ENCODE measurements at places on chromosomes 13 and 19.
A peak's percentile ranks its signal among the peaks of the same experiment; 100 is the strongest.

- DNase-seq = peak; percentile 98
Measured at GRCh38 chr19:2096034-2096479, at the start of gene MOB3A. Gene MOB3A (minus strand): TSS chr19:2096326. CDS start chr19:2078560, 17,766 bp downstream.

DNA sequence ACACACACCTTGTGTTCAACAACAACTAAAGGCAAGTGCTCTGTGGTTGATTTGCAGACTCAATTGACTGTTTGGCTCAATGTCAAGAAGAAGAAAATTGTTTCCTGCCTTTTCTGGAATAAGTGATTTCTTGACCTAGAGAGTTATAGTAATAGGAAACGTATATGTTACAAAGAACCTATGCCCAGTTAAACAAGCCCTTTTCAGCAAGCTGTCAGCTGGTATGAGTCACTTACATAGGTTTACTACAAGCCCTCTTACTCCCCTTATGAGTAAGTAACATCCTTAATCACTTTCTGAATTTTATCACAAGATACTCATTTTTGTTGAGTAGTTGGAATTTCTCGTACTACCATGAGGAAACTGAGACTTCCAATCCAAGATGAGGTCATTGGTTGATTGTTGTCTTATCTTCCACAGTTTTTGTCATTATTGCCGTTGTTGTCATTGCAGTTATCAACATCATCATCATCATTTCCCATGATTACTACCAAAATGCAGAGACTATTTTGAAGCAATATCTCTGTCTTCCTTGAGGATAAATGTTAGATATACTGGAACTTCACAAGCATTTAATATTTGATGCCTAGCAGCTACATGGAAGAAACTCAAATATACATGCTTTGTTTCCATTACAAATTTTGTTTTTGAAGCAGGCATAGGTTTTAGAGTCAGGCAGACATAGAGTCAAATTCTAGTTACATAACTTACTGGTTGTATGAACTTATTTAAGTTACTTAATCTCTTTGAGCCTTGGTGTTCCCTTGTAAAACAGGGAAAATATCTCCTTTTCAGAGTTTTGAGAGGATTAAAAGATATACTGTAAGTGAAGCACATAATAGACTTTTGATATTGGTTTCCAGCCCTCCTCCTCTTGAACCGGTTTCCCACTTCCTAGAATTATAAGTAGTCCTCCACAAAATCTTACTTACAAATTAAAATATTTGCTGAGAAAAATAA, 106.0 kb downstream of the RAP2A start:
- no peak for DNase-seq

DNA sequence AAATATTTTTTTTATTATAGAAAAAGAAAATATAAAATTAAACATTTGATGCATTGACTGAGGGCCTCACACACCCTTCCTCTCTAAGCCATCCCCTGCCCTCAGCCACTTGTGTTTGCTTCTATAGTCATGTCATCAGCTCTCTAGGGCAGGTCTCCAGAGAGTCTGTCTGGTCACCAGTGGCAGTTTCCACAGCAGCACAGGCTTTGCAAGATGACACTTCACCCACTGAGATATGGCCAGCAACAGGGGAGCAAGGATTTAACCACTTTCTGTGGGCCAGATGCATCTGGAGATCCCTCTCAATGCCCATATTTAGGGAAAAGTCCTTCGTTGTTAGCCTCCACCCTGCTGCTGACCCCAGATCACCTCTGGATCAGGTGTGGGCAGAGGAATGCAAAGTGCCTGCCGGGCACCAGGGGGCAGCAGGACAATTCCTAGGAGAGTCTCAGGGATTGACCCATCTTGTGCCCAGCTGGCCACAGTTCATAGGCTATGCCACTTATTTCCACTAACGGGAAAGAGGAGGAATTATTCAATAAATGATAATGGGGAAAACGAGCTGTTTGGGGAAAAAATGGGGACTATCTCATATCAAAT, 4.8 kb downstream of the ABCC4 start:
- no peak for DNase-seq

- no peak for DNase-seq
Measured at GRCh38 chr13:24053519-24054251, 106.8 kb upstream of the SPATA13 start.

DNA sequence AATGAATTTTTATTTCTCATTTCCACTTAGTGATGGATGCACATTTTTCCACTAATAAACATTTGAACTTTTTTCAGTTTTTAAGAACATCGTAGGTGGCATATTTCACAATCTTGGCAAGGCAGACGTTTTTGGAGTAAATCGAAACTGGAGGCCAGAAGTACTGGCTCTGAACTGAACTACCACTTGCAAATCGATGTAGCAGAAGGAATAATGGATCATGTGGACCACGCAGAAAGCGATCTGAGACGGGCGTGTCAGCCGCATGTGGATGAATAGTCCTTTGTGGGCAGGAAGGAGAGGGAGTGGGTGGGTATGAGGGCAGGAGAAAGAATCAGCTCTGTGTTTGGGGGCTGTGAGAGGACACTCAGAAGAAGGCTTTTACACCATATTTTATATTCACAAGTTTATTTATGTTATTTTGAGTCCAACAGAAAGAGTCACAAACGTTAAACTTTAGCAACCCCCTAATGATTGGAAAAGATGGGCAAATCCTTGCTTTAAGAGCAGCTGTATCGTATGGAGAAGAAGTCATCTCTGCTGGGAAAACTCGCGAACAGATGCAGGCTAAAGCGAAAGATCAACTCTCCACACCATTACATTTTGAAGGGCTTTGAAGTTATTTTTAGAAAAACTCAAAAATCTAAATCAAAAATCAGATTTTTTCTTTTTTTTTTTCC, 90.5 kb downstream of the COL4A2 start:
- no peak for DNase-seq

- DNase-seq = no peak
Measured at GRCh38 chr13:111212517-111212873, 97.4 kb downstream of the ARHGEF7 start.

- DNase-seq = no peak
Measured at GRCh38 chr13:99053636-99054233, 75.9 kb upstream of the DOCK9 start.

DNA sequence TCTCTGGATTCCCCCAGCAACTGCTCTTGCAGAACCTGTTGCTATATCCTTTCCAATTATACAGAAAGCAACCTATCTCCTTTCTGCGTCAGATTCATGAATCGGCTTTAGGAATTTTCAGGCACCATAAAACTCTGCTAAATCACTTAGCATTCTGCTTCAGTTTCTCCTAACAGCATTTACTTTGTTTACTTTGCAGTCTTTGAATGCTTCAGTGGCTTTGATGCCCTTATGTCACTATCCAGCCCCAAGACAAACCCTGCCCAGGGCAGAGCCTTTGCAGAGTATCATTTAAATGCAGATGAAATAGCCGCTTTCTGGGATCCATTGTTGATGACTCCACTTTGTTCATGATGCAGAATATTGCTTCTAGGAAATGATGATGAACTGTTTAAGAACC, 43.1 kb downstream of the SLITRK1 start:
- DNase-seq = no peak

GRCh38 chr13:112057736-112058518, 9.0 kb upstream of the SOX1 start:
- DNase-seq = no peak

- no peak for DNase-seq
Measured at GRCh38 chr19:1262623-1263123, 6.5 kb upstream of the CIRBP start.

DNA sequence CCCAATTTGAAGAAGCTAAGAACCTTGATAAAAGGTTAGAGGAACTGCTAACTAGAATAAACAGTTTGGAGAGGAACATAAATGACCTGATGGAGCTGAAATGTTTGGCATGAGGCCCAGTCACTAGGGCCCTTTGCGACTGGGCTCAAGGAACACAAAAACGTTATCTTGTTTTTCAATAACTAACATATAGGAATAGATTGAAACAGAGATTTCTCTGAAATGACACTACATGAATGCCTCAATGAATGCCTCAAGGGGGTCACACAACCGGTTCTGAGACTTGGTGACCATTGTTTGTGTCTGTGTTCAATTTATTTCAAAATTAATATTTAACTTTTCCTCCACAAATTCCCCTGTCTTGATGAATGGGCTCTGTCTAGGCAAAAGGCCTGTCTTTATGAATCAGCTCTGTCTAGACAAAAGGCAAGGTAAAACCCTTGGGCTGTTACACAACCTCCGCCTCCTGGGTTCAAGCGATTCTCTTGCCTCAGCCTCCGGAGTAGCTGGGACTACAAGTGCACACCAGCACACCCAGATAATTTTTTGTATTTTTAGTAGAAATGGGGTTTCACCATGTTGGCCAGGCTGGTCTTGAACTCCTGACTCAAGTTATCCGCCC, 932 bp upstream of the ZNF486 start:
- DNase-seq = no peak

- no peak for DNase-seq
Measured at GRCh38 chr13:35765366-35765765, 288.9 kb upstream of the MAB21L1 start.

GRCh38 chr19:46954993-46955812, 64.4 kb upstream of the NPAS1 start:
- no peak for DNase-seq

- no peak for DNase-seq
Measured at GRCh38 chr19:47729799-47730520, 15.4 kb upstream of the NOP53 start.

DNA sequence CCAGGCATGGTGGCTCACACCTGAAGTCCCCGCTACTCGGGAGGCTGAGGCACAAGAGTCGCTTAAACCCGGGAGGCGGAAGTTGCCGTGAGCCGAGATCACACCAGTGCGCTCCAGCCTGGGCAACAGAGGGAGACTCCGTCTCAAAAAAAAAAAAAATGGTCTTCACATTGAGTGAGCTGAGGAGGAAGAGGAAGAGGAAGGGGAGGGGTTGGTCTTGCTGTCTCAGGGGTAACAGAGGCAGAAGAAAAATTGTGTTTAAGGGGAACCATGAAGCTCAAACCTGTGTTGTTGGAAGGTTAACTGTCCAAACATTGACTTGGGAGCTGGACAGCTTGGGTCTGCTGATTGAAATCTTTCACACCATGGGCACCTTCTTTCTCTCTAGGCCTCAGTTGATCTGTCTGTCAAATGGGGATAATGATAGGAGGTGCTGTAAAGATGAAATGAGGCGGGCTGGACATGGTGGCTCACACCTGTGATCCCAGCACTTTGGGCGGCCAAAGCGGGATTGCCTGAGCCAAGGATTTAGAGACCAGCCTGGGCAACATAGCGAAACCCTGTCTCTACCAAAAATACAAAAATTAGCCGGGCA, 9.8 kb upstream of the SLC44A2 start:
- no peak for DNase-seq

DNA sequence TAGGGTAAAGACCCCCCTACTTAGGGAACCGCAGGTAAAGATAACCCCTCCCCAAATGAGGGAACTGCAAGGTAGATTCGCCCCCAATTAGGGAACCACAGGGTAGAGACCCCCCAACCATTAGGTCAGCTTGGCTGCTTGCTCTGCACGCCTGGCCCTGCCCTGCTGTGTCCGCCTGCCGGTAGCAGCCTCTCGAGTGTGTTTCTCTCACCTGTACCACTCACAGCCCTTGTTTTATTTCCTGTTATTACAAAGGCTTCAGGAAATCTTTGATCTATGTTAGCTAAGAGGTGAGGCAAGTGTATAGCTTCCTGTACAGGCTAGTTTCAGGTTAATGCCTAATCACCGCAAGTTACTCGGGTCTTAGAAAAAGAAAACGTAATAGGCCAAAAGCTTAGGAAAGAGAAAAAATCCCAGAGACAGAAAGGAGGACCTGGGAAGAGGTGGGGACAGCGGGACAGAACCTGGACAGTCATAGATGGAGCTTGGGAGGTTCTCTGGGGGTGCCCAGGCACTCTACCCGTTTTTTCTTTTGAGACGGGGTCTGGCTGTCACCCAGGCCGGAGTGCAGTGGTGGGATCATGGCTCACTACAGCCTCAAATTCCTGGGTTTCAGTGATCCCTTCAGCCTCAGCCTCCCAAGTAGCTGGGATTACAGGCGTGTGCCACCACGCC, 23.1 kb upstream of the EIF3G start:
- no peak for DNase-seq

DNA sequence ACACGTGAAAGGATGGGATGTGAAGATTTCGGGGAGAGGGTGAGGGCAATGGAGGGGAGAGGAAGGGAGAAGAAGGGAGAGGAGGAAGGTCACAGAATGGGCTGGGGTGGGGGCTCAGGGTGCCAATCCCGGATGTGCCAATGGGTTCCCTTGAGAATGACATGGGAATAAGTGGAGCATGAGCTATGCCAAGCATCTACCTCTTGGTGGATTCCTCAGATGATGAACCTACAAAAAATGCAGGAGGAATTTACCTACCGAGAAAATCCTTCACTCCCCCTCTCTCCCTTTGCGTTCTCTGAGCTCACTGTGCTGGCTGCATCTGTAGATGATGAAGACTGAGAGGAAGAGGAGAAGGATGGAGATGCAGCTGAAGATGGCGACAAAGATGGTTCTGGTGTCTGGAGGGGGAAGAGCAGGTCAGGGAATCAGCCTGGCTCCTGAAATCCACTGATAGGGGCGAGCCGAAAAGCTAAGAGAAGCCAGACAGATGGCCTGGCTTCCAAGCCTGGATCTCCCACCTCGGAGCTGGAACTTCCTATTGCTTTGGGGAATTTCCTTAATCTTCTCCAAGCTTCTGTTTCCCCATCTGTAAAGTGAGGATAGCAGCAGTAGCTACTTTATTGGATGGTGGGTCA, 21.6 kb downstream of the VSTM1 start:
- DNase-seq = no peak

GRCh38 chr13:105587786-105588185, 947.7 kb downstream of the EFNB2 start:
- DNase-seq = no peak

GRCh38 chr19:310781-311496, 19.7 kb upstream of the PLPP2 start:
- DNase-seq = no peak

- DNase-seq = no peak
Measured at GRCh38 chr13:97491452-97491851, 57.5 kb downstream of the RAP2A start.

GRCh38 chr13:45823583-45823982, 28.0 kb downstream of the SIAH3 start:
- no peak for DNase-seq

DNA sequence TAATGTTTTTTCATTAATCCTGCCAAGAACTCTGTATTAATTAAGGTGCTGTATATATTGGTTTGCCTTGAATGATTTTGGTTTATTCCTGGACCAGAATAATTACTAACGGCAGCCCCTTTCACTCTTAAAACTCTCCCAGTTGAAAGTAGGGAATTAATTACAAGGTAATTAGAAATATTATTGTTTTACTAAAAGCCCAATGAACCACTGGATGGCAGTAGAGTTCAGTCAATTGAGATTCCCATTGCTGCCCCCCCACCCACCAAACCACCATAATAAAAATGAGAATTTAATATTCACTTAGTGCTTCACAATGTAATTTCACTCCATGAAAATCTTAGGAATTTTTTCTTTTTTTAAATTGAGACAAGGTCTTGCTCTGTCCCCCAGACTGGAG, 13.7 kb downstream of the WBP4 start:
- no peak for DNase-seq

DNA sequence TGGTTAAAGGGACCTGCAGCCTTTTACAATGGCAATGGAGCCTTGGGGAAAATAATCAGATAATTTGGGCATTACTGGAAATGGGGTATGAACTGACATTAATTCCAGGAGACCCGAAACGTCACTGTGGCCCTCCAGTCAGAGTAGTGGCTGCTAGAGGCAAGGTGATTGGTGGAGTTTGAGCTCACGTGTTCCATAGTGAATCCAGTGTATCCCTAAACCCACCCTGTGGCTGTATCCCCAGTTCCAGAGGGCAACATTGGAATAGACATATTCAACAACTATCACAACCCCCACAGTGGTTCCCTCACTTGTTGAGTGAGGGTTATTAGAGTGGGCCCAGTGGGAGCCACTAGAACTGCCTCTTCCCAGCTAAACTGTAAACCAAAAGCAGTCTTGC, 3.3 kb upstream of the LILRA2 start:
- no peak for DNase-seq

All from GOT3 (cell line).